ENCODE measurements at places on chromosomes 2 and 18.

DNA sequence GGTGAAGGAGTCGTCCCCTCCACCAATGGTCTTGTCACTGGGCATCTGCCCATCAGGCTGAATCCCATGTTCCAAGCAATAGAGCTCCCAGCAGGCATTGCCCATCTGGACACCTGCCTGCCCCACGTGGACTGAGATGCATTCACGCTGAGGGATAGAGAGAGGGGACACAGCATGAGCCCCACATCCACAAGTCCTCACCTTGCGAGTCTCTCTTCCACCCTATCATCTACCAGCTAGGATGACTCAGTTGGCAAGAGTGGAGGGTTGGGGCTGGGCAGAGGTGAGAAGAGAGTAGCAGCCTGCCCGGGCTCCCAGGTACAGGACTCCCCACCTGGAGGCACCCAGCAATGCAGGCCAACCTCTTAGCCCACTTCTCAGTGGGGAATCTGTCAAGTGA, 959 bp upstream of the TUBA4B start:
- DNase-seq = no peak

DNA sequence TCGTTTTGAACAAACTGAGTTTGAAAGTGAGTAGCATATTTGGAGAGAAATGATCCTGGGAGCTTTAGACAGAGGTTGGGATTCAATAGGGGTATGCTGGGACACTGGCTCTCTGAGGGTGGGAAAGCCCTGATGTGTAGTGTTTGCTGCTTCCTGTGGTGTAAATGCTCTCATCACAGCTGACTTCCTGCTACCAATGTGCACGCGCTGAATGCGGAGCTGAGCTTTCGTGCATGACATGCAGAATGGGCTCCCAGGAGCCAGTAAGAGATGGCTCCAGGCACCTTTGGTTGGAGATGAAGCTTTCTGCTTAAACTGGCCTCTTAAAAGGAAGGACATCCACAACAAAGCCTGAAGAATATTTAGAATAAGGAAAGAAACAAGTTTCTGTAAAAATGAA, 224.1 kb upstream of the CCDC150 start:
- no peak for DNase-seq

GRCh38 chr2:126656431-126657147, 631 bp downstream of the GYPC start:
- no peak for DNase-seq

DNA sequence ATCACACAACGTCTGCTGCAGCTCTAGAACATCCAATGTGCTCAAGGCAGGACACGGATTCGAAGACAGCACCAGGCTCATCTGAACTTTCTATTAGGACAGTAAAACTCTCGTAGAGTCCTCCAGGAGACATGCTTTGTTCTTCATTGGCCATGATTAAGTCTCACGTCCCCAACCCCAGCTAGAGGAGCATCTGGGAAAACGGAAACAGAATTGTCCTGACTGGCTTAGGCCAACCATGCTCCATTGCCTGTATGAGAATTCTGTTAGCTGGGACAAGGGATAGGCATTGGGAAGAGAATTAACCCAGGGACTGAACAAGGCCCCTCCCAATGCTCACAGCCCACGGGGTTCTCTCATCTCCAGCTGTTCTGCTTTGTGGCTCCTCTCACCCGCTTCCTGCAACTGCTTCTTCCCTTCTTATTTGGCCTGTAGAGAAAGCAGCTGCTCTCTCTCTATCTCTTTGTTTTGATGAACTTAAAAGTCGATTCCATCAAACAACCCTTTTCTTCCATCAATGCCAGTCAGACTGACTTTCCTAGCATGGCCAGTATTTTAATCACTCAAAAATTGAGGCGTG, 75.6 kb downstream of the C1QL2 start:
- no peak for DNase-seq

DNA sequence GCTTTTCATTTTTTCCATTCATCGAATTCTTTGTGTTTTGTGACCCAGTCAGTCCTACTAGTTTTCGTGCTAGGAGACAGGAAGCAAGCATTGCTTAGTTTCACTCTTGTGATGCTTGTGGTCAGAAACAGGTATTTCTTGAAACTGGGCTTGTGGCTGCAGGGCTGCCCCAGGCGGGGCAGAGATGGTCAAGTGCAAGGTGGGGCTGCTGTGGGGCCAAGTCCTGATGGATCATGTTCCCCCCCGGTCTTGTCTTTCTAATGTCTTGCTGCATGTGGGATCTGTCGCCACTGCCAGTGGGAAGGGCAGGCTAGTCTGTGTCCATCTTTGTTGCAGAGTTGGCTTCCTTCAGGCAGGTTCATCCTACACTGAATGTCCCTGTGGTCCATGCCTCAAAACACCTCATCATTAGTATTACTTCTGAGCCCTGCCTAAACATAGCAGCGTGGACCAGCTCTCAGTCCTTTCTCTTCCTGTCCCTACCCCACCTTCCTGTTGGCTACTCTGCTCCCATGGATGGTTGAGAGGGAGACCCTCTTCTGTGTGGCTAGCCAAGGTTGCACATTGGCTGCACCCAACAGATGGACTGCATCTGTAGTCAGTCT, 38.7 kb downstream of the INPP4A start:
- no peak for DNase-seq

- DNase-seq = no peak
These were observed 85.8 kb downstream of the LIPG start for GRCh38 chr18:49647496-49648168.
